Activated T-cell treated with anti-CD3 and anti-CD28 coated beads, Interleukin-2, amount 50 U/mL, for 48 hours (primary cell): ENCODE measurements at places on chromosomes 1 and 21.

GRCh38 chr1:69898403-69898947 lies 306.9 kb downstream of the LRRC40 start:
- no peak for DNase-seq

DNA sequence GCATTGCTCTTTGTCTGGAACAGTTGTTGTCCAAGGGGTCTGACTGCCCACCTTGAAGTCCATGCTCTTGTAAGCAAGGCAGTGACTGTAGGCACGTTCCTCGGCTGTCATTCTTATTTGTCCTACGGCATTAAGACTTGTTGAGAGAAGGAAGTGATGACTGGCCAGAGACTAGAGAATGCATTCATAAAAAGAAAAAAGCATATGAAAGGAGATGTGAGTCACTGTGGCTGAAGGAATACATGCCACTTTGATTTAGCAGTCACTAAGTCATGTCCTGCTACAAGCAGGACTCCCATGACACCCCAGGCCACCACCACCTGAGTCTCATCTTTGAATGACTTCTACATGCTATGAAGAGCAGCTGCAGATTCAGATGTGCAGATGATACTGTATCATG lies 50.5 kb downstream of the CNN3 start:
- no peak for DNase-seq

- DNase-seq: no peak
These were observed 7.7 kb downstream of the NTRK1 start for GRCh38 chr1:156868341-156868740.

DNA sequence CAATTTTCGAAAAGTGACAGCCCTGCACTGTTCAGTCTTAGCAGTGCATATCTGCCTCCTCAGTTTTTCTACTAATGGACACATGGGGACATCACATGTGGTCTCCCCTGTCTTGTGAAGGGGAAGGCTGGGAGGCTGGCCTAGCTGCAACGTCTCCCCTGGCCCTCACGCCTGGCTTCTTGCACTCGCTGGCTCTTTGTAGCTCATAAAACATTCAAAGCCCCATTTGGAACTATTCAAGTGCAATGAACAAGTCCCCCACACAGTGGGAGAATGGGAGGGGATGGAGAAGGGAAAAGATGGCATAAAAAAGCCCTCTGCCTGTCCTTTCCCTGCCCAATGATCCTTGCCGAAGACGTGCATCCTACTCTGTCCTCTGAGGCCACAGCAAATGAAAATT lies 73.6 kb downstream of the PGBD5 start:
- DNase-seq: no peak

- DNase-seq: no peak
These were observed 35.9 kb upstream of the MPZL1 start for GRCh38 chr1:167685844-167686243.

DNA sequence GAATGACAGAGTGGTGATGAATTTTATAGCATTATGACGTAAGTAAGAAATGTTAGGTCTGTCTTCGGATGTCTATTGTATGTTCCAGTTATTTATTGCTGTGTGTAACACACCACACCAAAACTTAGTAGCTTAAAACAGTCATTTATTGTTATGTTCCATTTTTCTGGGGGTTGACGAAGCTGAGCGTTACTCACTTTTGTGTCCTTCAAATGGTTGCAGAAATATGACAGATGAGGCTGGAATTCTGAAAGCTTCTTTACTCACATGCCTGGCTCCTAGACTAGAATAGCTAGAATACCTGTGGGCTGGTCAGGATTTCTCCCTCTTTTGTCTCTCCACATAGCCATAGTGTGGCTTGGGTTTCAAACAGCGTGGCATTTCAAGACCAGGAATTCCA lies 62.1 kb upstream of the S1PR1 start:
- no peak for DNase-seq

GRCh38 chr1:161009602-161010211 lies 11.2 kb downstream of the F11R start:
- DNase-seq: no peak

DNA sequence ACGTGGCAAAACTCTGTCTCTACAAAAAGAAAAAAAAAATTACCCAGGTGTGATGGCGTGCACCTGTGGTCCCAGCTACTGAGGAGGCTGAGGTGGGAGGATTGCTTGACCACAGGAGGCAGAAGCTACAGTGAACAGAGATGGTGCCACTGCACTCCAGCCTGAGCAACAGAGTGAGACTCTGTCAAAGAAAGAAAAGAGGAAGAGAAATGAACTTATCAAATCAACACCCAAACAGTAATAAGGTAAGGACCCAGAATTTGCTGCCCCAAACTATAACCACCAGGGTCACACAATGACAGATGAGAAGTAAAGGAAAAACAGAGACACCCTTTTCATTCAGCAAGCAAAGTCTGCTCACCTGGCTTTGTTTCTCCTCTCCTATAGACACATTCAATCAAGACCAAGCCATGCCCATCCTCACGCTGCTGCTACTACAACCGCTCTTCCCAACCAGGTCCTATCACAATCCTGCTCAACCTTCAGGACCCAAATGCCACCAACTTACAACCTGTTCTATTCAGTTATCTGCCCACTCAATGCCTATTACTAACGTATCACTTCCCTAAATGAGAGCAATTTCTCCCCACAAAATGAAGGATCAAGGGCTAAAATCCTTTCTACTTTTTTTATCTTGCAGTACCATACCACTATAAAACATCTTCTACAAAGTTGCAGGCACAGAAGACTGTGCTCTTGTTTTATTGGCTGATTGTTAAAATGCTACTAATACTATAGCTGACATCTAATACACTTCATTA lies 183.5 kb downstream of the RERE start:
- no peak for DNase-seq

- DNase-seq: peak; percentile 52
These were observed 207.6 kb upstream of the NFIA start for GRCh38 chr1:60874718-60875117.

DNA sequence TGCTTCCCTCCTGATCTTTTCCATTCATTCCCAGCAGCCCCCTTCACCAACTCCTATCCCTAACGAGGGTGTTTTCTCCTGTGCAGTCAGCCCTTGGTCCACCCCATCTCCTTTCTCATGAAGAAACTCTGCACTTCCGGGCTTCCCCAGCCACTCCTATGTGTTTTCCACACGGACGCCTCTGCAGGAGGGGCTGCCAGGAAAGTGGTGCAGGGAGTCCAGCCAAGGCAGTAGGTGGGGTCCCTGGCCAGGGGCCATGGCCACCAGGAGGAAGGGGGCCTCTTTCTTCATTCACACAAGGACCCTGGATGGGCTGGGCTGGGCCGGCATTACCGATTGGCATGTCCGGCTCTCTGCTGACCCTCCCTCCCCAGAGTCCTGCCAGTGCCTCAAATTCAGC lies 72.8 kb upstream of the EFHD2 start:
- DNase-seq: no peak
